RKO (cell line): ENCODE measurements at places on chromosomes 3 and 15.

DNA sequence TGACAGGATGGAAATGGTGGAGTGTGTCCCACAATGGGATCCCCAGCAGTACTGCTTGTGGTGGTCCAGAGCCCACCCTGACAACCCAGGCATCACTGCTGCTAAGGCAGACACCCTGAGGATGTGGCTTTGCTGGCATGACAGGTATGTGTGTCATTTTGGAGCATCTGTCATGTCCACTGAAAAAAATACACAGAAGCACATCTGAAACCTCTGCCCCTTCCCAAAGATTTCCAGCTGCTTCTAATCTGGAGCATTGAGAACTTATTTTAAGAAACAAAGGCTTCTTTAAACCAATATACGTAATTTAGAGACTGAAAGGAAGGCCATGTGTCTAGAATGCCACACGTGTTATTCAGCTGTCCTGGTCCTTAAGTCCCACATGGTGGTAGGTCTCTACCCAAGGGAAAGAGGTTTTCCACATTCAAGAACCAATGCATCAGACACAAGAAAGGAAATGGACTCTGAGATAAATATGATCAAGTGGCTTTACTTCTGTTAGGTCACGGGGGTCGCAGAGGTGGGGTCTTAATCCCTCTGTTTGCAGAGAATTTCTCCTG is 88.3 kb downstream of the PDZRN3 start:
- no peak for DNase-seq

GRCh38 chr15:70101459-70102113 is 3.9 kb upstream of the TLE3 start:
- peak; percentile 88 for DNase-seq

- DNase-seq, result no peak
These were observed 77.6 kb downstream of the CRTC3 start for GRCh38 chr15:90607361-90607760.

- DNase-seq, result no peak
These were observed 112.4 kb upstream of the CCDC54 start for GRCh38 chr3:107264888-107265287.

DNA sequence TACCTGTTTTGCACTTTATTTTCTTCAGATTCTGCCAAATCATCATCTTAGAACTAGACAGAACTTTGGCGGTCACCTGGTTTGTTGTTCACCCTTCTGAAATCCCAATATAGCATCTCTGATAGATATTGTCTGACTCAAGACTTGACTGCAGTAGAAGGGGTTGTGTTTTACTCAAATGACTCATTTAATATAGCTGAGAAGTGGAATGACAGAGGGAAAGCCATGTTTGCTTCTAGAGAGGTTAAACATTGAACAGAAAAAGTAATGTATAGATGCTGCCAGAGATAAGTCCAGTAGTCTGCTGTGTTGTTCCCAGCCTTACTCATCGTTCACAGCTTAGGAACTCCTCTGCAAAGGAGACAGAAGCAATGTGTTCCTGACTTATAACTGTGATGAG is 402.0 kb downstream of the AGBL1 start:
- DNase-seq, result no peak
